Cerebellar cortex (tissue), 1 donor: ENCODE measurements at places on chromosomes 5 and 9.
A peak's percentile ranks its signal among the peaks of the same experiment; 100 is the strongest.

GRCh38 chr9:121474231-121474947 is 25.3 kb downstream of the GGTA1 start:
- no peak for DNase-seq

DNA sequence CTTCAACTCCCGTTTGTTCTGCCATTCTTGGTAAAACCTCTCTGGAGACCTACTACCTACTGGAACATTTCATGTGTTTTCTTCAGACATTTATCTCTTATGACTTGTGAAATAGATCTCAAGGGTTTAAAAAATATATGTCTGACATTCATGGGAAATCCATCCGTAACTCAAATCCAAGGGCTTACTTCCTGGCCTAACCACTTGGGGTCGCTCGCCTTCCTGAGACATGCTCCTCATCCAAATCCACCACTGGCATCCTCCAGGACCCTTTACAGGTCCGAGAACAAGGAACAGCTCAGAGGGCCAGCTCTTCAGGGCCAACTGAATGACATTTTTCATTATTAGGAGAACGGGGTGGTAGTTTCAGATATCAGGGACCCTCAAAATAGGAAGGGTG is 235.1 kb upstream of the TUT7 start:
- DNase-seq, result no peak

DNA sequence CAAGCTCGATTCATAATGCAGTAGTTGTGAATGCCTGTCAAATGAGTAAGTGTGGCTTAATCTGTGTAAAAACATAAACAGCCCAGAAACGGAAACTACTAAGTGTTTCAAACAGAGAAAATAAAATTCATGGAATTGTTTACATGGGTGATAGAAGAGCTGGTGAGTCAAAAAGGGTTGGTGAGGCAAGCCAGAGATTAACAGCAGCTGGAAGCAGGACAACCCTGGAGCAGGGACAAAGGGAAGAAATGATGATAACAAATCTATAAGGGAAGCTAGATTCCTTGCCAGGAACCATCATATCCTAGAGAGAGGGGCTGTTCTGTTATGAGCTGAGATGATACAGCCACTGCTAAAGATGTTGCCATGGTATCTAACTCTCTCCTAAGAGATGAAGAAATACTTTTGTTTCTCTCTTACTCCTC is 18.0 kb upstream of the PRR16 start:
- DNase-seq, result no peak

DNA sequence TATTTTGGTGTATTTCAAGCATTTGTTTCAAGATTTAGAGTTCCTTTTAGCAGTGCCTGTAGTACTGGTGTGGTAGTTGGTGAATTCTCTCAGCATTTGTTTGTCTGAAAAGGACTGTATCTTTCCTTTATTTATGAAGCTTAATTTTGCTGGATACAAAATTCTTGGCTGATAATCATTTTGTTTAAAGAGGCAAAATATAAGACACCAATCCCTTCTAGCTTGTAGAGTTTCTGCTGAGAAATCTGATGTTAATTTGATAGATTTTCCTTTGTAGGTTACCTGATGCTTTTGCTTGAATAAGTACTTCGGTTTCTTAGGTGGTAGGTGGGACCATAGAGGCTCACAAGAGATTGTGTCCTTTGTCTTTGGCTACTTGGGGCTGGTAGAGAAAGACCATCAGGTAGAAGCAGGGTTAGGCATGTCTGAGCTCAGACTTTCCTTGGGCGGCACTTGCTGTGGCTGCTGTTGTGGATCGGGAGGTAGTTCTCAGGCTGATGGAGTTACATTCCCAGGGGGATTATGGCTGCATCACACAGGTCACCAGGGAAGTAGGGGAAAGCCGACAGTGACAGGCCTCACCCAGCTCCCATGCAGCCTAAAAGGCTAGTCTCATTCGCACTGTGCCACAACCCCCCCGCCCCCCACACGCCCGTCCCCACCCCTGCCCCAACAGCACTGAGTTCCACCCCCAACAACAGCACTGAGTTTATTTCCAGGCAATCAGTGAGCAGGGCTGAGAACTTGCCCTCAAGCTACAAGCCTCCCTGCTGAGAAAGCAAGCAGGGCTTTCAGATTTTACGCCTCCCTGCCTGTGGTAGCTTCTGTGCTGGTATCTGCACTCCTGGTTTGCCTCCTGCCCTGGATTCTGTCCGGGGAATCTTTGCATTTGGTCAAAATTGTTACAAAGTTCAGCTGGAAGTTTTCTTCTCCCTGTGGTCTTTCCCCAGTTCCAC is 127.1 kb upstream of the GLRA1 start:
- no peak for DNase-seq

DNA sequence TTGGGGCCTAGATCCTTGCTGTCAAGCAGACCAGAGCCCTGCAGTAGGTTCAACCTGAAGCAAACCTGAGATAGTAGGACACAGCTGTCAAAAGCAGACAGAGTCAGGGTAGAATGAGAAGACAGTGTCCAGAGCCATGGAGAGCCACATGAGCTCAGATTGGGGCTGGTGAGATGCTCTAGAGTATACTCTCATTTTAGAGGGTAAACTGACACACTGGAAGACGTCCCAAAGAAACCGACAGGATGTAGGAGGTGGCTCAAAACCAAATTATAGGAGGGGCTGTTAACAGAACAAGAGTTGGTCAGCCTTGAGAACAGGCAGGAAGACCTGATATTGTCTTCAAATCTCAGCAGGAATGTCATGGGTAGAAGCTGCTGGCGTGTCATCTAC is 11.5 kb downstream of the CCDC69 start:
- no peak for DNase-seq

- peak; percentile 24 for DNase-seq
Measured at GRCh38 chr9:117957267-117957666, 253.1 kb downstream of the TLR4 start.

DNA sequence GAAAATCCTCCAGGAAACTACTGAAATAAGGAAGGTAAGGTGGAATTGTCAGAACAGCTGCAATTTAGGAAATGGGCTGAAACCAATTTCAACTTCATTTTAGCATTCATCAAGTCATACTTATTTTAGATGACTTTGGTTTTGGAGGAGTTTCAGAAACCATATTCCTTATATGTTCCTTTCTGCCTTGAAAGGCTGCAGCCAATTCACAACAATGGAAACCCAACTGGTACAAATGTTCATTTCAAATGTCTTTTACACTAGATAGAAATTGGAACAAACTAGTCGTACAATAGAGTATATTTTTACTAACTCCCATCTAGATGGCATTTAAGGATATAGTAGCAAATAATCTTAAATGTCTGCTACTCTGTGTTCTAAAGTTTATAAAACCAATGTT is 82.6 kb upstream of the ANKH start:
- no peak for DNase-seq

- no peak for DNase-seq
Measured at GRCh38 chr9:36451949-36452348, 51.9 kb upstream of the RNF38 start.

DNA sequence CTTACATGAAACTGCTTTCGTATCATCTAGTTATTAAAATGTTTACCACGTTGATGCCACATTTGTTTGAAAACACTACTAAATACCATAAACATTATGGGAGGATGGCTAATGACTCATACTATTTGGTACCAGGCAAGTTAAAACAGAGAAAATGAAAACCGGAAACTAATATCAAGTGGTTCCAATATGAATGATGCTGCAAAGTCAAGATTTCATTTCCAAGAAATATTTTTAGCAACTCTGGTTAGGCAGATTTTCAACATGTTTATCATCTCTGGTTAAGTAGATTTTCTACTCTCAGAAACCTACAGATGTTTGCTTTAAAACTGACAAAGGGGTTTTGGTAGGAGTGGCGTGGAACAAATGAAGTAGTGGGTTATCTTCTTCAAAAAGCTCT is 4.9 kb upstream of the F2R start:
- DNase-seq, result no peak

DNA sequence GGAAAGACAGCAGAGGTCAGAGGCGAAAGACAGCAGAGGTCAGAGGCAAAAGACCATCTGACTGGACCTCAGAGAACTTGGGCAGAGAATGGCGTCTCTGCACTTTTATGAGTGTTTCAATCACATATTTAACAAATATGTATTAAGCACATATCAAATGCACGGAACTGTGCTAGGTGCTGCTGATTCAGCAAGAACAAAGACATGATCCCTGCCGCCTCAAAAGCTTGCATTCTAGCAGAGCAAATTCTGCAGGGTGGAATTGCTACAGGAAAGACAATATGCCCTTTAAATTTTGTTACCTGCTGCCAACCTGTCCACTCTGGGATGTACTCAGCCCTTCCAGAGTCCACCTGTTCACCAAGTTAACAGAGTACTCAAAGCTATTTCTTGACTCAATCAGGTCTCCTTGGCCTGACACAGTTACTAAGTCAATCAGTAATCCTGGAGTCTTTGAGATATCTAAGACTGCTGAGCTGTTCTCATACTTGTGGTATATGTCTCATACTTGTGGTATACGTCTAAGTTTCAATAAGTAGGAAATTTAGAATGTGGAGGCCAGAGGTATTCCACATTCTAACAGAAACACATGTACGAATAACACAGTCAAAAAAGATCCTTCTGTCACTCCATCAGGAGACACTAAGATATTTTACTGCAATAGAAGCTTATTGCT is 131.8 kb downstream of the GNAQ start:
- no peak for DNase-seq
